ENCODE measurements at places on chromosomes 16 and 17.

DNA sequence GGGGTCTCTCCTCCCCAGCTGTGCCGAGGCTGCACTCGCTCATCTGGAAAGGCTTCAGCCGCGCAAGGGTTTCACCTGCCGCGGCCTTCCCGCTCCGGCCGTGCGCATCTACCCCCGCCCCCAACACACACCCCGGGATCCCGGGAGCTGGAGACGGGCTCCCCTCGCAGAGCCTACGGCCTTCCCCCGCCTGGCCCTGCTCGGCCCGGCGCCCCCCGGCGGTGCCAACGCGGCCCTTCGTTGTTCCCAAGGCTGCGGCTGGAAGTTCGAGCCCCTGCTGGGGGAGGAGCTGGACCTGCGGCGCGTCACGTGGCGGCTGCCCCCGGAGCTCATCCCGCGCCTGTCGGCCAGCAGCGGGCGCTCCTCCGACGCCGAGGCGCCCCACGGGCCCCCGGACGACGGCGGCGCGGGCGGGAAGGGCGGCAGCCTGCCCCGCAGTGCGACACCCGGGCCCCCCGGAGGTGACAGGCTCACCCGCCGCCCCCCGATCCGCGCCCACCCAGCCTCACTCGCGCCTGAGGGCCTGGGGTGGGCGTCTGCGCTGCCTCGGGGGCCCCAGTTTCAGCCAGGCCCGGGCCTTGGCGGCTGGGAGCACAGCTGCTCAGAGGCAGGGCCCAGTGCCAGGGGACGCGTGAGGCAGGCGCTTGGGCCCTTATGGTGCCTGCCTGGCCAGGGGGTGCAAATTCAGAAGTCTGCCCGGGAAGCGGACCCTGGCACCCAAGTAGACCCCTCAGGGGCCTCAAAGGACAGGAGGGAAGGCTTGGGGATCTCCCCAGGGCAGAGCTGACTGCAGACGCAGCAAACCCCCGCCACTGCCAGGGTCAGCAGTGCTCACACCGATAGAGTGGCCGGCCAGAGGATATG is 11.2 kb downstream of the GALK1 start:
- DNase-seq, result peak; percentile 43

GRCh38 chr17:46274238-46274637 is 20.7 kb upstream of the LRRC37A start:
- DNase-seq, result peak; percentile 90

DNA sequence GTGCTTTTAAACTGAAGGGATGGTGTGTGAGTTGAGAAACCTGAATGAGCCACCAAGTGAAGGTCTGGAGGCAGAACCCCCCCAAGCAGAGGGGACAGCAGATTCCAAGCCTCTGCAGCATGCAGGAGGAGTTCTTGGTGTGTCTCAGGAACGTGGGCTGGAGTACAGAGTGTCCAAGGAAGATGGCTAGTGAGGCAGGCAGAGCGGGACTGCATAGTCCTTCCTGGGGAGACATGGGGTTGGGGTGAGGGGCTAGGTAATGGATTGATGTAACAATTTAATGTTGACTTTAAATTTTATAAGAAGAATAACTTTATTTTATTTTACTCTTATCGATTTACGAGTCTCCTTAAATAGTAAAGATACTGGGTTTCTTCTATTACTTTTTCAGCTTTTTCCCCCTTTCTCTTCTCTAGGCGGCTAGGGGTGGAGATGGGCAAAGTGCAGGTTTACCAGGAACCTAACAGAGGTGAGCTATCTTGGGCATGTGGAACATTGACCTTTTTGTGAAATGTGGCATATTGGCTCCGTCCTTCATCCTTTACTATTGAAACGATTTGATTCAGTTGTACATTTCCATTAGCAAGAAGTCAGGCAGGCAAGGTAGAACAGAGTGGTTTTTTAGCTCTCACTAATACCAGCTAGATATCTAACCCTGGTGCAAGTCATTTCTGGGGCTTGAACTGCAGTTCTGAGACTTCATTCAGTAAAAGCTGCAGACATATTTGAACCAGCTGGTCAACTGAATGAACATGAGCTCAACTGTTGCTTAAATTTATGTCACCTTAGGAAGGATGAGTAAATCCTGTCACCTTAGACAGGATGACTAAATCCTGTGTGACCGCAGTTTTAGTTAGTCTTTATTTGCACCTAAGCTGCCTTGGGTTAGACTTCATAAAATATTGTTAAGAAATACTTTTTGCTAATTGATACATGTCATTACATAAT is 9.2 kb downstream of the PRPSAP2 start:
- DNase-seq, result no peak

DNA sequence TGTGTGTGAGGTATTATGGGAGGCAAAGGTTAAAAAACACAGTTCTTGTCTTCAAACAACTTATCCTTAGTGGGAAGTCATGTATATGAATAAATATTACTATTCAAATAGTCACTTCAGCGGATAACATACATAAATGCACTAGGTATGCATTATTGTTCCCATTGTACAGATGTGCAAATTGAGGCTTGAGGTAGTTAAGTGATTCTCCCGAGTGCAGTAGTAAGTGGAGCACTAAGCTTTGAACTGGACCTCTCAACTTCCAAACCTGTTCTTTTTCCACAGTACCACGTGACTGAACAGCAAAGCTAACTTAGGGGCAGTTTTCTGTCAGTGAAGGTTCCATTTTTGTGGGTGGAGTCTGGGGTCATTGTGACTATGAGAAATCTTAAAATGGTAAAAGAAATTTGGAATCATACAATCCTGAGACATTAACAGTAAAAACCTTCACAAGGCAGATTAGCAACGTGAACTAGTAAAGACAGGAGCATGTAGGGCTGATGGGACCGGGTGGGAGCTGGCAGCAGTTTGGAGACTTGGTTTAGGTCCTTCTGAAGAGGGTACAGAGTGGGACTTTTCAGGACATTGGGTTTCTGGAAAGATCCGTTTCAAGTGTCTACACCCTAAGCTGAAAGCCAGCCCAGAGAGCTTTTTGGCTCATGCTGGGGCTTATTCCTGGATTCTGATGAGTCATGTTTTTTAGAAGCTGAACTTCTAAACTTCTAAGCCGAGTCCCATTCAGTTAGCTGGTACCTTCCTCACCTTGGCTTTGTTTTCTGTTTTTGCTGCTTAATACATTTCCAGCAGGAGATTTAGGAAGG is 204.9 kb downstream of the PRKCA start:
- DNase-seq, result no peak

DNA sequence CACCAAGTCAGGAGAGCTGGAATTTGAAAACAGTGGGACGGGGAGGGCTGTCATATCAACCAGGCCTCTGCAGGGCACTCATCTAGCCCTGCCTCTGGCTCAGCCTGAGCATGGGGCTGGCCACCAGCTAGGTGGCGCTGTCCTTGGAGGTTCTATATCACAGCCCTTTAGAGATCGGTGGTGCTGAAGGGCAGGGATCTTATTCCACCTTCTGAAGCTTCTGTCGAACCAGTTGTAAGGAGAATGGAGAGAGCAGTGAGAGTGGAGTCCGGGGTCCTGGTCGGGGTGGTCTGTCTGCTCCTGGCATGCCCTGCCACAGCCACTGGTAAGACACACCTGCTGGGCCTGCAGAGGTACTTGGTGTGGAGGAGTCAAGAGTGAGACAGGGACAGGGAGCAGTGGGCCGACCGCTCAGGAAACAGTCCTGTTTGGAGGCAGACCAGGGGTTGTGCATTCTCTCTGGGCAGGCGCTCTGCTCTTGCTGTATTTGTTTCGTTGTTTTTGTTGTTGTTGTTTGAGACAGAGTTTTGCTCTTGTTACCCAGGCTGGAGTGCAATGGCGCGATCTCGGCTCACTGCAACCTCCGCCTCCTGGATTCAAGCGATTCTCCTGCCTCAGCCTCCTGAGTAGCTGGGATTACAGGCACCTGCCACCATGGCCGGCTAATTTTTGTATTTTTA is at the start of gene CES3:
Gene CES3, plus strand, starts transcription at position 202 of the 680 bp plus-strand sequence. Its CDS starts 42 bp downstream, at position 244.
- peak; percentile 51 for DNase-seq

DNA sequence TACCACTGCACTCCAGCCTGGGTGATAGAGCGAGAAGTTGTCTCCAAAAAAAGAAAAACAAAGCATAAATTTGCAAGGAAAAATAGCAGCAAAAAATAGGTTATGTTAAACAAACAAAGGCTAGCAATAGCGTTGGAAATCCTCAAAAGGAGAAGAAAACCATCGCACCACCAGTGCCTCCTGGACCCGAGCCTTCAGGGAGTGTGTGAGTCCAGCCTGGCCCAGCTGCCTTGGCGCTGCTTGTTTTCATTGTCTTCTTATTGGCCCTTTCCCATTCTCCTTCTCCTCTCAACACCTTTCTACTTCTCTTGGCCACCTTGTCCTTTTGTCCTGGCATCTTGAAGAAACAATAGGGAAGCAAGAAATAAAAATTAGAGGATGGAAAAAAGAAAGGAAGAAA is 4.5 kb upstream of the UBALD2 start:
- DNase-seq, result no peak

GRCh38 chr17:47095268-47095667 is 93.8 kb downstream of the CDC27 start:
- no peak for DNase-seq

DNA sequence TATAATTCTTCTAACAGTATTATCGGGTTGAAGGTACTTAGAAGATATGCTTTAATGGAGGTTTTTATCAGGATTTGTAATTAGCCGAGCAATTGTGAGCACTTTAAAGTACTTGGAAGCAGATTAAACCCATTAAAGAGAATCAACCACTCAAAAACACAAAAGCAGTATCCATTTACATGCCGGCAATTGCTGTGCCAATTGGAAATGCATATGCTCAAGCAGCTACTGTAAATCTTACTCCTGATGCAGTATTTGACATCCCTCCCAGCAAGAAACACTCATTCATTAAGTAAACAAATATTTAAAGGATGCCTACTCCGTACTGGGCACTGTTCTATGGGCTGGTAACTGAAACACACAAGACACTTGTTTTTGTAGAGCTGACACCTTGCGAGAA is 11.4 kb upstream of the CCL1 start:
- DNase-seq, result no peak

DNA sequence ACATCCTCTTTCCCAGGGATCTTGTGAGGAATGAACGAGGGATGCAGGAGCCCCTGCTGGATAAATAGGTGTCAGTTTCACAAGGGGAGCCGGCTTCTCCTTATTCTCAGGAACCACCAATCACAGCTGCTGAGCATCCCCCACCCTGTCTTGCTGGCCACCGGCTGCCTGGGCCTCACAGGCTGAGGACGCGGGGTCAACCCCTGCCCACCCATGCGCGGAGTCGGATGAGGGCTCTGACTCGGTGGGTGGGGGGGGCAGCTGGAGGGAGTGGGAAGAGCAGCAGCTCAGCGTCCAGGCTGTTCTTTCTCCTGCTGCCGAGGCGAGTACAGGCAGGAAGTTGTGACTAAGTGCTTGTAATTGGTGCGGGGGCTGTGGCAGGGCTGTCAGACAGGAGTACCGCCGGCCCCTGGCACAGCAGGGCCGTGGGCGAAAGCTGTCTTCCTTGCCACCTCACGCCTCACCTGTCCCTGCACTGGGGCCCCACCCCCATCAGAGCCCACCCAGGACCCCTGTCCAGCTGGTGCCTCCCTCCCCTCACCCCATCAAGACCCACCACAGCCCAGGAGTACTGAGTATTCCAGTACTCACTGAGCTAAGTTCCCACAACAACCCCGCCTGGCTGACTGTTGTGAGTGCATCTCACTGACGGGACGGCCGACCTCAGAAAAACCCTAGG is 11.0 kb upstream of the DPEP1 start:
- no peak for DNase-seq

- DNase-seq, result no peak
Measured at GRCh38 chr16:84508502-84508901, 4.0 kb upstream of the MEAK7 start.

GRCh38 chr16:50539822-50540710 is 8.1 kb upstream of the NKD1 start:
- DNase-seq, result no peak

DNA sequence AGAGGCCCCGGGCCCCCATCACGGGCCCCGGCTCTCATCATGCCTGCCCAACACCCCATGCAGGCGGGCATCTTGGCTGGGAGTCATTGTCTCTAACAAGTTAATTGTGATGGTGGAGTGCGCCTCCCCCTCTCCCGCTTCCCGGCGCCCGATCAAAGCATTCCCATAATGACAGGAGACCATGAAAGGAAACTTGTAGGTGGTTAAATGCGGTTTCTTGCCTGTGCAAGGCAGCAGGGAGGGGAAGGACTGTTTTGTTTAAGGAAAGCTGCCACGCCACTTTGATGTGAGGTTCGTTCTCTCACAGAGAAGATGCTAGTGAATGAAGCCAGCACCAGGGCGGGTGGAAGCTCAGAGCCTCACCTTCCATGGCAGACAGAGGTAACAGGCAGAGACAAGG is 45.4 kb downstream of the C16orf78 start:
- DNase-seq, result no peak

DNA sequence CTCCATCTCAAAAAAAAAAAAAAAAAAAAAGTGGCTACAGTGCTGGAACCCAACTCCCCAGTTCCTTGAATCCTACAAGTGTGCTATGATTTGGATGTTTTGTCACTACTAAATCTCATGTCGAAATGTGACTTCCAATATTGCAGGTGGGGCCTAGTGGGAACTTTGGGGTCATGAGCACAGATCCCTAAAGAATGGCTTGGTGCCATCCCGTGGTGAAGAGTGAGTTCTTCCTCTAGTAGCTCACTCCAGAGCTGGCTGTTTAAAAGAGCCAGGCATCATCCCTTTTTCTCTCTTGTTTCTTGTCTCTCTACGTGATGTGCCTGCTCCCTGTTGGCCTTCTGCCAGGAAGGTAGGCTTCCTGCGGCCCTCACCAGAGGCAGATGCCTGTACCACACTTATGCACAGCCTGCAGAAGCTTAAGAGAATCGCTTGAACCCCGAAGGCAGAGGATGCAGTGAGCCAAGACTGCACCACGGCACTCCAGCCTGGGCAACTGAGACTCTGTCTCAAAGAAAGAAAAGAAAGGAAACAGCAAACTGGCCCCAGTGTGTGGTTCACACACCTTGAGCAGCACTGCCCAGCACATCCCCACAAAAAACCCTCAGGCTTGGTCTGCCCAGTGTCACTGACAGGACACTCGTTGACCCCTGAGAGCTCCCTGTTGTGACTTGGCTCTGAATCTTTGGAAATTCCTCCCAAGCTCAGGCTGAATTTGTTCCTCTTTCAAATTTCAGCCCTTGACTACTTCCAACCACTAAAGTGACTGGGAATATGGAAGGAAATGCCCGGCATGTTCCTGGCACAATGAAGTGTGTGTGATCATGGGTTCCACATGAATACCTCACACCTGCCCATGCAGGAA is 3.1 kb downstream of the MT1E start:
- DNase-seq, result no peak

DNA sequence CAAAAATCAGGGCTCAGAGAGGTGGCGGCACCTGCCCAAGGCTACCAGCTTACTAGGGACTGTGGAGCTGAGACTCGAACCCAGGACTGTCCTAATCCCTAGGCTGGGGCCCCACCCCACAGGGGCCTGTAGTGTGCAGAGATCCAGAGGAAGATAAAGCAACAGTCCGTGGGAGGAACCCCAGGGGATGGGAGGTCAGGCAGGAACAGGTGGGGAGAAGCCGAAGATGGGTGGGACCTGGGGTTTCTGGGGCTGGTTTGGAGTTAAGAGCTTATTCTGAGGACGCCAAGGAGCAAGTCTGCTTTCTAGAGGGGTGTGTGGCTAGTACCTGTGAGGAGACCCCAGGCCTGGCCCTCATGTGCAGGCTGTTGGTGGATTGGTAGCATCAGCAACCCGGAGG is 14.9 kb downstream of the C16orf74 start:
- DNase-seq, result no peak

Data from NCI-H526 treated with DMSO at 0.1 percent for 48 hours (cell line).